ENCODE measurements at places on chromosomes 12 and 14.

DNA sequence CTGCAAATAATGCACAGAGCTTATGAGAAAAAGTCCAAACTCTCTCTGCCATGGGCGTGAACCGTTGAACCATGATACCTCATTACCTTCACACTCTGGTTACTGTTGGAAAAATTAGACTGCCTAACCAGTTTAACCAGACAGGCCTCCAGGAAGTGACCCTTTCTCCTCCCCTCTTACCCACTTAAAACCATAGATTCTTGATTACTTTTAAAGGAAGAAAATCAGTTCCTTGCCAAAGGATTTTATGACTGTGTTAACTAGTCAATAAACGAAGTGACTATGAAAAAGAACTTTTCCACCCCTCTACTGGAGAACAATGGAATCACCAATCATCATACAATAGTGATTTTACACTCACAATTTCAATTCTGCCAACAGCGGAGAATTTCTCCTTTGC is 254.0 kb upstream of the ATP2B1 start:
- DNase-seq, result no peak

GRCh38 chr12:33945438-33945784 is 76.9 kb upstream of the ALG10 start:
- no peak for DNase-seq

- DNase-seq, result no peak
These were observed 60.8 kb upstream of the REP15 start for GRCh38 chr12:27635349-27635972.

- DNase-seq, result no peak
These were observed 305.1 kb upstream of the GARIN2 start for GRCh38 chr14:66884149-66884548.

DNA sequence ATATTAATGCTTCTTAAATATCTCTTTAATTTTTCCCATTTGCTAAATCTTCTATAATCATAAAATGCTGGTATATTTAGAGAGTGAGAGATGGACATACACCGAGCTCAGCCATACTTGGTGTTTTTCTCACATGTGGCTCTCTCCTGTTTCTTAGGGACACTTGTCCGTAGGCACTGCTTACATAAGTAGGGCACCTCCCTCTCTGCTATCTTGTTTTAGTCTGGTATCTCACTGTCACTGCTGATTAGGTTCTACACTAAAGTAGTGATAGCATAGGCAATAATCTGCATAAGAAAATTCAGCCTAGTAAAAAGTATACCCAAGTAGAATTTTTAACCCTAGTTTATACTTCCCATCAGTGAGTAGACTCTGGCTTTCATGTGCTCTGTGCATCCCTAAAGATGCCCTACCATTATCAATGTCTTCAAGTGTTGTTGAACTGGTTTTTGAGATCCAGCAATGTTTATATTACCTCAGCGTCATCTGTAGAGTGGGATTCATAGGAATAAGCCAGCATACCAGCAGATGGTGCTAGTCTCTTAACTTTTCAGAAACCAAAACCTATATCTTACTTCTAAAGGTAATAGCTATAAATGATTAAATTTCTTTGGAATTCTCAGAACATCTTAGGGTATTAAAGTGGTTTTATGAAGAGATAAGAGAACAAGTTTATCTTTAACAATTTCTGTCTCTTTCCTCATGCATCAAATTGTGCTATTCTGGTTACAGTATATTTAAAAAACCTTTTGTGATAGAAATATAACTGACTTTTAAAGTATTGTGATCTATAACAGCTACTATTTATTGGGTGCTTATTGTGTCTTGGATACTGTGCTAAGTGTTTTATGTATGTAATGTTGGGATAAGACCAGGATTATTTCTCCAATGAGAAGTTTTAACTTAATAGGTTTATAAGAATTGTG is 32.9 kb downstream of the ARID2 start:
- DNase-seq, result no peak

DNA sequence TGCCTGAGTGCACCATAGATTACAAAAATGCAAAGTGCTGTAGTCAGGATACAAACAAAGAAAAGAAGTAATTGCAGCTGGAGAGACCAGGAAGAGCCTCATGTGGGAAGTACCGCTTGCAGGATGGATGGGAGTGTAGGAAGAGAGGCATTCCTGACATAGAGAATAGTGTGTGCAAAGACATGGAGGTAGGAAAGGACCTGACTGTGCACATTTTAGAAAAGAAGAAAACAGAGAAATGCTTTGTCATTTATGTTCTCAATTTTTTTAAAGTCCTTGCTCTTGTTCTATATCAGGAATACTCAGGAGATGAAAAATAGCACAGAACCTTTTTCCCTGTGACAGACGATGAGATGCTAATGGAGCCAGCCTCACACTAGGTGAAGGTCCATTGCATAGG is 358.7 kb upstream of the TMPO start:
- no peak for DNase-seq

- DNase-seq, result peak; percentile 36
These were observed 30.2 kb upstream of the CIPC start for GRCh38 chr14:77067632-77068516.

GRCh38 chr12:132717531-132718387 is 7.1 kb downstream of the PGAM5 start:
- DNase-seq, result no peak

GRCh38 chr14:74638966-74639365 is 26.9 kb upstream of the LTBP2 start:
- no peak for DNase-seq

DNA sequence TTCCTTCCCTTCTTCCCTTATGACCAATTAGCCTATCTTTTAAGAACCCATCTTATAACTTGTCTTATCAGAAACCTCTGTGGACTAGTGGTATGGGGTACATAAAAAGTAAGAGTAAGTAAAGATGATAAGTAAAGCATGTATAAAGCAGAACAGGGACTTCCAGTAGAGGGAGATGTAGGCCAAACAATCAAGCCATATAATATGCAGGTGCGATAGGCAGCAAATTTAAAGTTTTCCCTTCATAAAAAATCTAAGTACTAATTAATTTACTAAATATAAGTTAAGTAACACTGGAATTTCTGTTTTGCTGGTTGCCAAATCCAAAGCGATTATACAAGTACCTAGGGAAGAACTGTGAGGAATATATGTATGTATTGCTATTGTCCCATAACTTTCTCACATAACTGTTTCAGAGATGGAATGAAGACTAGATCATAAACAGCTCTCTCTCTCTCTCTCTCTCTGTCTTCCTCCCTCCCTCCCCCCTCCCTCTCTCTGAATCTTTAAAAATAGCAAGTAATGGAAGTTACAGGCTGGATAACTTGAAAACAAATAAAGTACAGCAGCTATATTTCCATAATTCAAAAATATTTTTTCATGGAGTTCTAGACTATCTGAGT is 25.7 kb downstream of the METTL25 start:
- no peak for DNase-seq

DNA sequence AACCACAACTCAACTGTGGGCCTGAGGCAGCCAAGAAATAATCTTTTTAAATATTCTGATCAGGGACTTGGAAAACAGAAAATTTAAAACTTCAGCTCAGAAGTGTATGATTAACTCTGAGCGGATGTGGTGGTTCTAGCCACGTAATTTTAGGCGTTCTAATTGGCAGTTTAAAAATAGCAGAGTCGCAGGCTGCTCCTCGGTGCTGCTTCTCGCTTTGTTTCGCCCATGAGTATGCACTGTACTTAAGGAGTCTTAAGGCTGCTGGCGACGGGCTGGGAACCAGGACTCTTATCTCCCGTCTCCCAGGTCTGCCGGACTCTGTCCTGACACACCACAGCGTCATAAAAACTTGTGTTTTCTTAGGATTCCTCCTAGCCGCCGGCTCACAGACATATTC is 113.4 kb upstream of the PELI2 start:
- no peak for DNase-seq

DNA sequence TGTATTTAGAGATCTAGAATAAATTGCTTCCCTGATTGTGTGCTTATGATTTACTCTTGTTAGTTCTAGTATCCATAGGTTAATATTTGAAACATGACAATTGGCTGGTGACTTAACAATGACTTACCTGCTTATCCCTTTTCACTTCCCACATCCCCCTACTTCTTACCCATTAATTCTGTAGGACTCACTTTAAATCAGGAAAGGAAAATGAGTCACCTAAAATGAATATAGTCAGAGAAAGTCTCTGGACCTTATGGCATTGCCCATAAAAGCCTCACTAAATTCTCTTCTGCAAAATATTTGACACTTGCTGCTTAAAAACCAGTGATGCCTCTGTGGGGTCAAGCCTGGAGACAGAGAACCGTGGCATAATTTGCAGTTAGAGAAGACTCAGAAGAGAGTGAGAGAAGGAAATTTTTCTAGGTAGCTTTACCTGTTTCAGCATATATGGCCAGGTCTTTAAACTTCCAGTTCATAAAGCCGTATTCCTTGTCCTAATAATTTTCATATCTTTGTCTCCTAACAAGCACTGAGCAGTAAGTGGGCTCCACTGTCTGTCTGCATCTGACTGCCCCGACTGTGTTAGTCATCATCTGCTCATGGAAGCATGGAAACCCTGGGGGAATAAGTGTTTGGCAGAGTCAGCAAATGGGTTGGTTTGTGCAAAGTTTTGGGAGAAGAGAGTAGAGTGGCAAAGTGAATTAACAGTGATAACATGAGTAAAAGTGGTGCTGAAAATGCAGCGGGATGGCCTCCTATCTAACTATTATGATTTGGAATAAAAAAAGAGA is 294.4 kb downstream of the AKAP6 start:
- no peak for DNase-seq

DNA sequence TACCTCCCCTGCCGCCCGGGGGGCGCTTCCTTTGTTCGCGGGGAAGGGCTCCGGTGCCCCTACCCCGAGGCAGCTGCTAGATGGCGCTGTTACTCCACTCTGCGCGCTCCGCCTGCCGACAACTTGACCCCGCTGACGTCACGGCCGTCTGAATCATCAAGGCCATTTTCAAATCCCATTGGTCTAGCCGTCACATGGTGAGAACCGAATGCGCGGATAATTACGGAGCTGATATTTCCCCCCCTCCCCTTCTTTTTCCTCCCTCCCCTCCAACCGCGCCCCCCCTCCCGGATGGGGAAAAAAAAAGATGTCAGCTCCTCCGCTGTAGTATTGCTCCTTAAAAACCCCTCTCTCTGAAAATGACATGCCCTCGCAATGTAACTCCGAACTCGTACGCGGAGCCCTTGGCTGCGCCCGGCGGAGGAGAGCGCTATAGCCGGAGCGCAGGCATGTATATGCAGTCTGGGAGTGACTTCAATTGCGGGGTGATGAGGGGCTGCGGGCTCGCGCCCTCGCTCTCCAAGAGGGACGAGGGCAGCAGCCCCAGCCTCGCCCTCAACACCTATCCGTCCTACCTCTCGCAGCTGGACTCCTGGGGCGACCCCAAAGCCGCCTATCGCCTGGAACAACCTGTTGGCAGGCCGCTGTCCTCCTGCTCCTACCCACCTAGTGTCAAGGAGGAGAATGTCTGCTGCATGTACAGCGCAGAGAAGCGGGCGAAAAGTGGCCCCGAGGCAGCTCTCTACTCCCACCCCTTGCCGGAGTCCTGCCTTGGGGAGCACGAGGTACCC is at the start of gene HOXC10:
Gene HOXC10, plus strand, starts transcription at position 246 of the 791 bp plus-strand sequence. Its CDS starts 114 bp downstream, at position 360.
- peak; percentile 77 for DNase-seq

GRCh38 chr12:51028126-51028812 is 2.1 kb upstream of the SLC11A2 start:
- peak; percentile 12 for DNase-seq

DNA sequence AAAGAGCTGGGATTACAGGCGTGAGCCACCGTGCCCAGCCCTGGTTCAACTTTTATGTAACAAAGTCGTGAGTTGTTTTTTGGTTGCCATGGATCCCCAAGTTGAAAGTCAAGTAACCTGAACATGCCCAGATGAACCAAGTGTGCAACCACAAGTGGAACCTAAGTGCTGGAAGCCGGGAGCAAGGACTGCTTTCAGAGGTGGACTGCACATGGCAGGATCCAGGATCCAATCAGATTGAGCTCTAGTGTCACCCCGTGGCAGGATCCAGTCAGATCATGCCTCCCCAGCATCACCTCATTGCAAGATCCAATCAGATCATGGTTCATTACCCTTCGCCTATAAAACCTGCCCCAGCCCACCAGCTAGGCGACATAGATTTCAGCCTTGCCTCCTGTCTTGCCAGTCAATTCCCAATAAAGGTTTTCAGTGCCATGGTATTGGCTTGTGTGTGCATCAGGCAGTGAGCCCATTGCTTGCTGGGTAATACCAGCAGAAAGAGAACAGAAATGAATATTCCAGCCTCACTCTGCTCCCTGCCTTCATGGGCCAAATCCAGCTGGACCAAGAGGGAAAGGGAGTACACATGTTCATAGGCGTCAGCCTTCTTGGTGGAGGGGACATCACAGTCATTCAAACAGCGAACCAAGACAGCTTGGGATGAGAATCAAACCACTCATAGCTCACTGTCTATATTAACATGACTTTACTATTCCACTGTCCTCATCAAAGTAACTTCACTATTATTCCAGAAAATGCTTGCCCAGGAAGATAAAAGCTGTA is 43.6 kb upstream of the VASH1 start:
- no peak for DNase-seq

DNA sequence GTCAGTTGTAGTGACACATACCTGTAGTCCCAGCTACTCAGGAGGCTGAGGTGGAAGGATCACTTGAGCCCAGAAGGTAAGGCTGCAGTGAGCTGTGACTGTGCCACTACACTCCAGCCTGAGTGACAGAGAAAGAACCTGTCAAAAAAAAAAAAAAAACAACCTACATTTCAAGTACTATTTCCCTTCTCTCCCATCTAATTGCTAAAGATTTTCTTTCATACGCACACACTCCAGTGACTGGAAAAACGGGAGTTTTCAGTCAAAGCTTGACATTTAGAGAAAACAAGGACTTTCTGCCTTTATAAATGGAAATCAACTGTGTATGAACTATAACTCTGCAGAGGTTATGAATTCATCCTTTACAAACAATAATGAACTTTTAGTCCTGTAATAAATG is 25.9 kb downstream of the GPHB5 start:
- no peak for DNase-seq

DNA sequence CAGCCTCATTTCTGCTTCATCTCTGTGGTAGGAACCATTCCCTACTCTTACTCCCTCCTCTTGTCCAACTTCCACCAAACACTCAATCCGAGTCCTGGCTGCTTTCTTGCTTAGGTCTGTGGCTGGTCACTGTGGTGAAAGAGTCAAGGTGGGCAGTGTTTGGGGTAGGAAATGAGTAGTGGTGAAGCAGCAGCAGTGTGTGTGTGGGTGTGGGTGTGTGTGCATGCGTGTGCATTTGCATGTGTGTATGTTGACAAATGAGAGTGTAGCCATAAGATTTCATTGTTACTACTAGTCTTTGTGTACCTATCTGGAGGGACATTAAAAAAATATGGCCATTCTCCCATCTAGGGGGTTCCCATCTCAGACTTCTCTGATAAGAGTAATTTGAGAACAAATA is 78.6 kb upstream of the SCN8A start:
- no peak for DNase-seq
